ENCODE measurements at places on chromosomes 3 and 15. TPM values are rescaled to one million over a fixed set of nuclear protein-coding genes. Genes with fewer than 3 reads are reported as not detected.

DNA sequence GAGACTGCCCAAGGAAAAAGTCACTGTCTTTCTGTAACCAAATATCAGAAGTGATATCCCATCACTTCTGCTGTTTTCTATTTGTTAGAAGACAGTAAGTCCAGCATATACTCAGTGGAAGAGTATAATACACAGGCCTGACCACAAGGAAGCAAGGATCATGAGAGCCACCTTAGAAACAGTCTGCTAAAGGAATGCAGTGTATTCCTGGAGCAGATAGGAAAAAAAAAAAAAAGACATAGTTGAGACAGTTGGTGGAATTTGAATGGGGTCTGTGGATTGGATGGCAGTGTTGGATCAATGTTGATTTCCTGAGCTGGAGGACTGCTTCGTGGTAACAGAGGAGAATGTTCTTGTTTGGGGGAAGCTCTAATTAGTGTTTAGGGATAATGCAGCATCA is 26.5 kb upstream of the FBXL2 start:
- DNase-seq = no peak

DNA sequence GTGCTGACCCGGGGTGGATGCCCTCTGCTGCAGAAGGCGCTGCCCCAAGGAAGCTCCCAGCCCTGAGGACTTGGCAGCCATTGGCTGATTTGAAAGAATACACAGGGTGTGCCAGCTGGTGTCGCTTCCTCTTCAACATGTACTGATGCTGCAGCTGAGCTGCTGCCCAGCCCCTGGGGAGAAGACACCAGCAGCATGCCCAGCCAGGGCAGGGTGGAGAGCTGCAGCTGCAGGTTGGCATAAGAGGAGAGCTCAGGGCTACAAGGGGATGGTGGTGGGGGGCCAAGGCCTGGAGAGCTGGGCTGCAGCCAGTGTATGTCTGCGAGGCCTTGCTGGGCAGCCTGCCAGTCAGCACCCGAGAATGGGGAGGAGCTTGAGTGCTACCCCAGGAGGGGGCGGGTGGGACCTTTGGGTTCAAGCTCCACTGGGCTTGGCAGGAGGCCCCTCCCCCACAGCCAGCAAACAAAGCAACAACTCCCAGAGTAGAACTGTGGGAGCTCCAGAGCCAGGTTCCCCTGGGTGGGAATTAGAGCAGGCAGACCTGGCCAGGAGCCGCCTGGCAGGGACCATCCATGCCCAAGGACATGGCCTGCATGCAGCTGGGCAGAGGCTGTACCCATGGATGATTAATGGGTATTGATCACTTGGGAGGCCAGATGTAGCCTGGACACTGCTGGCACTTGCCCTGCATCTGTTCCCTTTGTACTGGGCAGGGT is 9.2 kb upstream of the SEMA4B start:
- DNase-seq = peak; percentile 62

- DNase-seq = no peak
These were observed 13.9 kb downstream of the CRYBG3 start for GRCh38 chr3:97835761-97836160.

DNA sequence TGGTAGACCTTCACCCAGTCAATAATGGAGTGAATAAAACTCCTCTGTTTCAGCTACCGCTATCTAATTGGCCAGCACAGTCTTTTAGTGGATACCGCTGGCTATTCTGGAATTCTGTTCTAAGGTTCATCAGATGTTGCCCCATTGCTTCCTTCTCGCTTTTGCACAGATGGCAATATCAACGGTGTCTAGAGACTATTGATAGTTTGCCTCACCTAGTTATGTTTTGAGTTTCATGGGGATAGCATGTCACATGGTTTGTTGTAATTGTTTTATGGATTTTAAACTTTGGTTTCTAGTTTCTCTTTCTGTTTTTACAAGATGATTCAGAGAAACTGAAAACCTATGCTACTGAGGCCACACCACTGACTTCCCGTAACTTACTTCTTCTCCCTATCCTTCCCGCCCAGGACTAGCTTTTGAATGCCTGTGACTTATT is 2.0 kb downstream of the XRN1 start:
- no peak for DNase-seq

DNA sequence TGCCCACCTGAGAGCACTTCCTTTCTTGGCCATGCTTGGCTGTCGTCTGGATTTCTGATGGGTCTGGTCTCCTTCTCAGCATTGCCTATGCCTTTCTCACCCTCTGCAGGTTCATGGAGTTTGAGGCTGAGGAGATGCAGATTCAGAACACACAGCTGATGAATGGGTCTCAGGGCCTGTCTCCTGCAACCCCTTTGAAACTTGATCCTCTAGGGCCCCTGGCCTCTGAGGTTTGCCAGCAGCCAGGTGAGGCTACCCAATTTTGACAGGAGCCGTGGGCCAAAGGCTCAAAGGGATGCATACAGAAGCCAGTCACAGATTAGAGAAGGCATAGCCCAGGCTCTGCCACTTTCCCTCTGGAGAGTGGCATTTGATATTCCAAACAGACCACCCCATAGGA is 10.5 kb downstream of the NUTM1 start:
- no peak for DNase-seq

- no peak for DNase-seq
These were observed 3.2 kb downstream of the KBTBD8 start for GRCh38 chr3:67001086-67001861.

IGDCC3 gene
- total RNA-seq = 1.4 TPM

MLF1 gene
- 17.7 TPM for total RNA-seq

Data from urinary bladder (tissue), 4 donors.